Left cardiac atrium (tissue), 4 donors: ENCODE measurements at places on chromosomes 13 and 19. TPM values are rescaled to one million over a fixed set of nuclear protein-coding genes. Genes with fewer than 3 reads are reported as not detected.

GRCh38 chr19:46717034-46717715, at the start of gene PRKD2:
Gene PRKD2 (minus strand): TSS chr19:46717114. CDS start chr19:46716370, 744 bp downstream.
- peak; percentile 93 for DNase-seq

Gene ABCC4
- total RNA-seq = 8.6 TPM

GRCh38 chr13:63540061-63540460, 2124.4 kb upstream of the PCDH20 start:
- no peak for DNase-seq

Gene VSTM2B
- total RNA-seq = not detected

Gene DIRAS1
- total RNA-seq = 108 TPM

DNA sequence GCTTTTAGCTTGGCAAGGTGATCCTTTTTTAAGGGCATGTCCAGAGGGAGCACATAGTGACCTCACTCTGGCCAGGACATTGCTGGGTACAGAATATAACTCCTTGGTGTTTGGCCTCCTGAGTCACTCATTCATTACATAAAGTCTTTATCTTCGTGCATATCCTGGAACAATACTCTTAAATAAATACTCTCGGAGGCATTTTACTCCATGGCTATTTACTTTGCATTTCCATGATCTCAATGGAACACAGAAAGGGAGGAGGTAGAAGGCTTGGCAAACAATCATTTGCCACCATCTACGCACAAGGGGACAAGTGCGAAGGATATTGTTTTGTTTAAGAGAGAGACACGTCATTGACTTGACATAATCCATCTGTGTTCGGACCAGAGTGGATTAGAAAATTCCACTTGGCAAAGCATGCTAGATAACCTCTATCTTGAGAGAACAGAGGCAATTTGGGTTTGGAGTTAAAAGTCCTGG, 210.0 kb downstream of the IRS2 start:
- no peak for DNase-seq

- no peak for DNase-seq
These were observed 194.1 kb downstream of the TDRD3 start for GRCh38 chr13:60590800-60591747.

DNA sequence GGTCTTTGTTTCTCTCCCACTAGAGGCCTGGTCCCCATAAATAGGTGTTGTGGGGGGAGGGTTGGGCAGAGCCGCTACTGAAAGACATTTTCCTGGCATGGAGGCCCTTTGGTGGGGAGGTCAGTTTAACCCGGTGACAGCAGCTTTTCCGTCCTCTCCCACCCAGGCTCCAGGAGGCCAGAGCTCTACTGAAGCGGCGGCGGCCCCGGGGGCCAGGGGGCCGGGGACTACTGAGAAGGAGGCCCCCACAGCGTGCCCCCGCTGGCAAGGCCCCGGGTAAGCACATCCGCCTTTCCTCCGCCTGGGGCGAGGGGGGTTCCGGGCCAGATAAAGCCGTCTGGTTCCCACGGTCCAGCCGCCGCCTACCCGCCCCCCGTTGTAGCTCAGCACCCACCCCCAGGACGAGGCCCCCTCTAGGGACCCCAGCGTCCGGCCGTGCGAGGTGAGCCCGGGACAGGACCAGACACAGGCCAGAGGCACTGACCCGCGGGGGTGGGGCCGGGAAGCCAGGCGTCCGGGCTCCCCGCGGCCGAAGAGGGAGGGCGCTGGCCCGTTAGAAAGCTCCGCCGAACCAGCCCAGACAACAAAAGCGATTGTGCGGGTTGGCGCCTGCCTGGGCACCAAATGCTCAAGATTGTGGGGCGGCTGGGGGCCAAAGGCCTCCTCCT, 1.1 kb upstream of the LTBP4 start:
- DNase-seq = peak; percentile 66

DNA sequence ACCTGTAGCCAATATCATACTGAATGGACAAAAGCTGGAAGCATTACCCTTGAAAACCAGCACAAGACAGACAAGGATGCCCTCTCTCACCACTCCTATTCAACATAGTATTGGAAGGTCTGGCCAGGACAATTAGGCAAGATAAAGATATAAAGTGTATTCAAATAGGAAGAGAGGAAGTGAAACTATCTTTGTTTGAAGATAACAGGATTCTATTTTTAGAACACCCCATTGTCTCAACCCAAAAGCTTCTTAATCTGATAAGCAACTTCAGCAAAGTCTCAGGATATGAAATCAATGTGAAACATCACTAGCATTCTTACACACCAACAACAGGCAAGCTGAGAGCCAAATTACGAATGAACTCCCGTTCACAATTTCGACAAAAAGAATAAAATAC, 17.8 kb upstream of the CCNA1 start:
- no peak for DNase-seq

Gene C19orf33
- total RNA-seq = 5.9 TPM

- no peak for DNase-seq
These were observed 6.4 kb downstream of the ISYNA1 start for GRCh38 chr19:18431351-18432197.

Gene PCDH9
- 17.9 TPM for total RNA-seq

DNA sequence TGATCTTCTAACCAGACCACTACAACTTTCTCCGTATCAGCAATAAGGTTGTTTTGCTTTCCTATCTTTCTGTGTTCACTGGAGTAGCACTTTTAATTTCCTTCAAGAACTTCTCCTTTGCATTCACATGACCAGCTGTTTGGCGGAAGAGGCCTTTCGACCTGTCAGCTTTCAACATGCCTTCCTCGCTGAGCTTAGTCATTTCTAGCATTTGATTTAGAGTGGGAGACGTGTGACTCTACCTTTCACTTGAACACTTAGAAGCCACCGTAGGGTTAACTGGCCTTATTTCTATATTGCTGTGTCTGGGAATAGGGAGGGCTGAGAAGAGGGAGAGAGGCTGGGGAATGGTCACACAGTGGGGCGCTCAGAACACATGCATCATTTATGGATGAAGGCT, 104.7 kb downstream of the TUBGCP3 start:
- no peak for DNase-seq

Gene SHD
- 21.4 TPM for total RNA-seq

DNA sequence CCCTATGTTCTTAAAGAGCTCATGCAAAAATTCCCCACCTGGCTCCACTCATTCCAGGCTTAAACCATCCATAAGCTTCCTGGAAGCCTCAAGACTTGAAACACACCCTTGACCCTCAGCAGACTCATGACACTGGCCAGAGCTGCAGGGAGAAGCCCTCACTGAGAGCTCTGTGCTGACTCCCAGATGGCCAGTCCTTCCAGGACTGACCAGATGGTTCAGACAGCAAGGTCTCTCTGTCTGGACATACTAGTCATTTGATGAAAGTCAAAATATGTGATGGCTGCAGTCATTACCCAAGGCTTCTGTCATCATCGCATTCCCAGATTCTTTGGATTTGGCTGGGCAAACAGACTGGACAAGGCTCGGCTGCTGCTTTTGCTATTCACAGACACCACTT, 397.4 kb downstream of the FOXO1 start:
- no peak for DNase-seq

DNA sequence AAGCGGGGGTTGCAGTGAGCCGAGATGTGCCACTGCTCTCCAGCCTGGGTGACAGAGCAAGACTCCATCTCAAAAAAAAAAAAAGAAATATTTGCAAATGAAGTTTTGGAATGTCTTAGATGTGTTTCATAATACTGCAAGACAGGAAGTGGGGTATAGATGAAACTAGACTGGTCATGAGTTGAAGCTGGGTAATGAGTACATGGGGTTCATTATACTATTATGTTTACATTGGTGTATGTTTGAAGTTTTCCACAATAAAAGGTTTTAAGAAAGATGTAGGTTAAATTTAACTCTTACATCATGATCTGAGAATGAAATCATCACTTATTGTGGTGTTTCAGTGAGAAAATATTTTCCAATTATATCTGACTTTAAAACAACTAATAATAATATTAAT, 19.0 kb downstream of the FNDC3A start:
- DNase-seq = no peak

Gene CHST8
- 0.42 TPM for total RNA-seq

DNA sequence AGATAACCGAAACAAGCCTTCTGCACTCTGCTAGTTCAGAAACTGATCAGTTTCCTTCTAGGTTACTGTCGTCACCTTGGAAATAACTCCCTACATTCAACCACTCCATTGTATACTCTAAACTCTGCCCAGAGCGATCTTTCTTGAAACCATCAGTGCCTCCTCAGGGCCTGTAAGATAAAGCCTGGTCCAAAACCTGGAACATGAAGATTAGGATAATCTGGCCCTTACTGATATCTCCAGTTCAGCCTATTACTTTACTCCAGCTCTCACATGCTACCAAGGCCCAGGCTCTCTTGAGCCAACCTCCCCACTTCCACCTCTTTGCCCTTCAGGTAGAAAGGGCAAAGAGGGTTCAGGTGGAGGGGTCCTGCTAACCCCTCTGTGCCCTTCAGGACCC, 125.3 kb upstream of the RXFP2 start:
- no peak for DNase-seq

Gene PCDH8
- total RNA-seq = not detected

Gene ZNF878
- 0.29 TPM for total RNA-seq

DNA sequence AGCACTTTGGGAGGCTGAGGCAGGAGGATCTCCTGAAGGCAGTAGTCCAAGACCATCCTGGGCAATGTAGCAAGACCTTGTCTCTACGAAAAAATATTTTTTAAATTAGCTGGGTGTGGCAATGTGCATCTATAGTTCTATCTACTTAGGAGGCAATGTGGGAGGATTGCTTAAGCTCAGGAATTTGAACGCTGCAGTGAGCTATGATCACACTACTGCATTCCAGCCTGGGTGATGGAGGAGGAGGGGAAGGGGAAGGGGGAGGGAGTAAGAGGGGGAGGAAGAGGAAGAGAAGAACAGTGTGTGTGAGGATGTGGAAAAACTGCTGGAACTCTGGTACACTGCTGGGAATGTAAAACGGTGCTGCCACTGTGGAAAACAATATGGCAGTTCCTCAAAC, 9.2 kb upstream of the CLIP3 start:
- no peak for DNase-seq

Gene TMEM59L
- 1.9 TPM for total RNA-seq

Gene ZFR2
- 0.35 TPM for total RNA-seq

GRCh38 chr19:49475995-49476880, 2.2 kb downstream of the FLT3LG start:
- peak; percentile 61 for DNase-seq

DNA sequence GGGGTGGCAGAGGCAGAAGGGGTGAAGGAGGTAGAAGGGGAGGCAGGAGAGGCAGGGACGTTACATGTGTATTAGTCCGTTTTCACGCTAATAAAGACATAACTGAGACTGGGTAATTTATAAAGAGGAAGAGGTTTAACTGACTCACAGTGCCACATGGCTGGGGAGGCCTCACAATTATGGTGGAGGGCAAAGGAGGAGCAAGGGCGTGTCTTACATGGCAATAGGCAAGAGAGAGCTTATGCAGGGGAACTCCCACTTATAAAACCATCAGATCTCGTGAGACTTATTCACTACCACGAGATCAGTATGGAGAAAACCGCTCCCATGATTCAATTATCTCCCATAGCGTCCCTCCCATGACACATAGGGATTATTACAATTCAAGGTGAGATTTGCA, 19.0 kb upstream of the ACOD1 start:
- no peak for DNase-seq

DNA sequence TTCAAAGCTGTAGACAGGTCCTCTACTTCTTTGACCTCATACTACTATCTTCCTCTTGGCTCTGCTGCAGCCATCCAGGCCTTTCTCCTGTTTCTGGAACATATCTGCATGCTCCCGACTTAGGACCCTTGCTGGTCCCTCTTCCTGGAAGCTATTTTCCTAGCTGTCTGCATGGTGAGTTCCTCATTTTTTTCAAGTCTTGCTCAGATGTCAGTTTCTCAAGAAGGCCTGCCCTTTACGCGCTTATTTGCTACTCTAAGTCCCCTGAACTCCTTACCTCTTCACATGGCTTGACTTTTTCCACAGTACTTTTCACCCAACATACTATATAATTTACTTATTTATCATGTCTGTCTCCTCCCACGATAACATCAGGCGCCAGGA, 31.4 kb downstream of the DNAJC3 start:
- DNase-seq = no peak

DNA sequence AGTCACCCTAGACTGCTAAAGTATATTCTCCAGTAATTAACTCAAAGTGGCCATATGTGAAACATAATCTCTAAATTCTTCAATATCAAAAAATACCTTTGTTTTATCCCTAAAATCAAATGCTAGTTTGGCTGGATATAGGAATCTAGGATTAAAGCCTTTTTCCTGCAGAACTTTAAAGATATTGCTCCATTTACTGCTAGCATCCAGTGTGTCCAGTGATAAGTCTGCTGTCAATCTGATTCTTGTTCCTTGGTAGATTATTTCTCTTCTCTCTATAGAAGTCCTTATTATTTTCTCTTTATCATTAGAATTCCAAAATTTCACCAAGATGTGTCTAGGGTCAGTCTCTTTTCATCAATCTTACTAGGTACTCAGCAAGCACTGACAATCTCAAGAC, 384.6 kb downstream of the FGF14 start:
- no peak for DNase-seq

Gene PRR20C
- total RNA-seq = not detected

Gene SIGLEC5
- total RNA-seq = 0.81 TPM

- no peak for DNase-seq
These were observed 45.3 kb downstream of the ZNF626 start for GRCh38 chr19:20616071-20616470.

Gene YJEFN3
- 2.7 TPM for total RNA-seq

DNA sequence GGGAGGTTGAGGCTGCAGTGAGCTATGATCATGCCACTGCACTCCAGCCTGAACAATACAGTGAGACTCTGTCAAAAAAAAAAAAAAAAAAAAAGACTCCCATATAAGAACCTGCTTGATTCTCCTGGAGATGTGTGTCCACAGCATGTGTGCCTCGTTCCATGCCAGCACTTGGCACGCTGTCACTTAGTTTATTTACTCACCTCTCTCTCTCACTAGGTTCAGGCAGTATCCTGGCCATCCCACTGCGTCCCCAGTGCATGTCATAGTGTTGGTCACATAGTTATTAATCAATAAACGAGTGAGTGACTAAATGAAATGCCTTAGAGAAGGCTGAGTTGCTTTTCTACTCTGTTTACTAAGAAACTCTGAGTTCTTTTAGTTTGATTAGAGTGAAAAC, 79.1 kb upstream of the GPR12 start:
- no peak for DNase-seq

Gene GRK1
- 0.44 TPM for total RNA-seq

DNA sequence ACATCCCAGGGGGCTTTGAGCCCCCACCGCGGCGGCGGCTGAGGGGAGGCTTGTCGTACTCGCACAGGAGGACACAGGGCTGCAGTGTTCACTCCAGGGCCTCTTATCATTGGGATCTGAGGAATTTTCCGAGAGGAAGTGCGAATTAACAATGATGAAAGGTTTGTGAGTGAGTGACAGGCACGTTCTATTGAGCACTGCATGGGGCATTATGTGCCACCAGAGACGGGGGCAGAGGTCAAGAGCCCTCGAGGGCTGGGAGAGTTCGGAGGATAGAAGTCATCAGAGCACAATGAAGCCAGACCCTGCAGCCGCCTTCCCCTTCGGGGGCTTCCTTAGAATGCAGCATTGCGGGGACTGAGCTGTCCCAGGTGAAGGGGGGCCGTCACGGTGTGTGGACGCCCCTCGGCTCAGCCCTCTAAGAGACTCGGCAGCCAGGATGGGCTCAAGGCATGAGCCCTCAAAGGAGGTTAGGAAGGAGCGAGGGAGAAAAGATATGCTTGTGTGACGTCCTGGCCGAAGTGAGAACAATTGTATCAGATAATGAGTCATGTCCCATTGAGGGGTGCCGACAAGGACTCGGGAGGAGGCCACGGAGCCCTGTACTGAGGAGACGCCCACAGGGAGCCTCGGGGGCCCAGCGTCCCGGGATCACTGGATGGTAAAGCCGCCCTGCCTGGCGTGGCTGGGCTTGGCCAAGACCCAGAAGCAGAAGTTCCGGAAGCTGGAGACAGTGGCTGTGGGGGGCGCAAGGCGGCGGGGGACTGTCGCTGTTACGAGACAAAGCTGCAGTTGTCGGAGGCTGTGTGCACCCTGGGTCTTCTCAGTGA, 53.9 kb downstream of the MCF2L start:
- peak; percentile 64 for DNase-seq
